Endothelial cell (in vitro differentiated cells): ENCODE measurements at places on chromosomes 11 and 22. TPM values are rescaled to one million over a fixed set of nuclear protein-coding genes. Genes with fewer than 3 reads are reported as not detected.
A peak's percentile ranks its signal among the peaks of the same experiment; 100 is the strongest.

GRCh38 chr11:70630816-70631623 lies 232.7 kb downstream of the CTTN start:
- peaks cover 16% of the 10 kb centered on the region for H3K4me1 ChIP-seq
- H3K4me3 ChIP-seq, result no peak overlapping the region
- no peak overlapping the region for H3K27ac ChIP-seq
- no peaks in the 10 kb centered on the region for H3K36me3 ChIP-seq

GRCh38 chr11:130163346-130164220 lies 4.0 kb downstream of the ST14 start:
- peaks cover 4% of the 10 kb centered on the region for H3K36me3 ChIP-seq
- H3K4me3 ChIP-seq, result no peak overlapping the region
- no peak overlapping the region for H3K27ac ChIP-seq
- H3K27me3 ChIP-seq, result peaks cover 19% of the 10 kb centered on the region
- DNase-seq, result no peak

The LRRC32 gene
- total RNA-seq, result 22.0 TPM

DNA sequence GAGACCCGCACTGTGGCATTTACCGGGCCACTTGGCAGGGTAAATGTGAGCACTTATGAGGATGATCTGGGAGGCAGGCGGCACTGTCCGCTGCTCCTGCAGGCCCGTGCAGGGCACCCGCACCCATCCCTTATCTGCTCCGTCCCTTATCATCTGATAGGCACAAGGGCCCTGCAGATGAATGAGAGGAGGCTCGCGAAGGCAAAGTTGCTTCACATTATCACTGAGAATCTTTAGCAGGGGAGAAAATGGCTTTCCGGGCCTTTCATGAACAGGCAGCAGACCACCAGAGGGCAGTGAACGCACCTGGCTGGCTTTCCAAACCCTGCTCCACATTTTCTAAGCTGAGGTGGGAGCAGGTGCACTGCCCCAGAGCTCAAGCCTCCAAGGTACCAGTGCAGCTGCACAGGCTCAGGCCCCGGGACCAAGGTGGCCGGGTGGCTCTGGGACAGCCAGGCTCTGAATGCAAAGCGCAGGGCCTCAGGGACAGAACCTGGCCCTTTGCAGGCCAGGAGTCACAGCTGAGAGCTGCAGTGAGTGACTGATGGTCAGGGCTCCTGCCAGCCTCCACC lies 165.6 kb downstream of the SHANK2 start:
- DNase-seq, result peak; percentile 62
- H3K4me1 ChIP-seq, result no peaks in the 10 kb centered on the region
- H3K27ac ChIP-seq, result no peak overlapping the region
- no peak overlapping the region for H3K4me3 ChIP-seq

DNA sequence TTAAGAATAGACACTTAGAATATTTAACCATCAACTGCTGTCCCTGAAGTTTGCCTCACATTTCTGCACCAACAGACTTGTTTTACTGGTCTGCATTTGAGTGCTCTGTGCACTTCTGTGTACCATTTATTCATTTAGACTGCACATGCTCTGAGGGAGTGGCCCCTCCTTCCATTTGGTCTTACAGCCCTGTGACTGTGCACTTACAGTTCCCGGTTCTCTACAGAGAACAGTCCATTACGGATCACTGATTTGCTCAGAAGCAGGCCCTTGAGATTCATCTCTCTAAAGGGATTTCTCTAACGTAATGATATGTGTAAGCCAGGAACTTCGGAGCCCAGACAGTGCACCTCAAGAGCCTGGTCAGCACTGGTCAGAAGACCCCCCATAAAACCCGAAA lies 247.3 kb upstream of the BLID start:
- peaks cover 2% of the 10 kb centered on the region for H3K27me3 ChIP-seq
- H3K36me3 ChIP-seq, result no peaks in the 10 kb centered on the region
- H3K4me3 ChIP-seq, result no peak overlapping the region
- H3K27ac ChIP-seq, result no peak overlapping the region
- no peak for DNase-seq

The C22orf42 gene
- not detected for total RNA-seq

DNA sequence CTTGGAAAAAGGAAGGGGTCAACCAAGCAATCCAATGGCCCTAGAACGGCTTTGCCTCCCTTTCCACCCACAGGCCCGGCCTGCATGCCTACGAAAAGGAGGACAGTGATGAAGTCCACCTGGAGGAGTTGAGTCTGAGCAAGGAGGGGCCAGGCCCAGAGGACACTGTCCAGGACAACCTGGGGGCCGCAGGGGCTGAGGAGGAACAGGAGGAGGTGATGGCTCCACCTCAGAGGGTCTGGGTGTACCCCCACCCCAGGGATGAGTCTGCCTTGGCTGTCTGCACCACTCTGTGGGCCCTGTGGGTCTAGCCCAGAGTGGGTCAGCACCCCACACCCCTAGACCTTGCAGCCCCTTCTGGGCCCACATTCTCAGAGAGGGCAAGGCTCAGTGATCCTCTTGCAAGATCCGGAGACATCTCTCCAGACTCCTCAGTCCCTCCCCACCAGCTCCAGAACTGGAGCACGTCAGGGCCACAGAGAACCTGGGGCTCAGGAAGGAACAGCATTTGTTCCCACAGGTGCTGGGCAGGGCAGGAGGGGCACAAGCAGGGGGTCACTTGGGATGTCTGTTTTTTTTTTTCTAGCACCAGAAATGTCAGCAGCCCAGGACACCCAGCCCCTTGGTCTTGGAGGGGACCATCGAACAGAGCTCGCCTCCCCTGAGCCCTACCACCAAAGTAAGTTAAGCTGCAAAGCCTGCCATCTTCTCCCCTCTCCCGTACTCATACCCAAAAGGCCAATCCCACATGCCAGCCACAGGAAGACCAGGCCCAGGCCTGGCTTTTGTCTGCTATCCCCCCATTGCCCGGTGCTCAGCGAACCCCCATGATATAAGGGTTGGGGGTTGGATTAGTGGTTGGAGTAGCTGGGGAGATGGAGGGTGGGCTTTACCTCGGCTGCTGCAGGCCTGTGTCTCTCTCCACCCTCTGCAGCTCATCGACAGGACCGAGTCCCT lies 8.1 kb downstream of the PRR33 start:
- H3K36me3 ChIP-seq, result no peaks in the 10 kb centered on the region
- no peak for DNase-seq
- no peak overlapping the region for H3K4me3 ChIP-seq
- H3K27me3 ChIP-seq, result peaks cover 5% of the 10 kb centered on the region

The PACSIN3 gene
- 10.7 TPM for total RNA-seq

DNA sequence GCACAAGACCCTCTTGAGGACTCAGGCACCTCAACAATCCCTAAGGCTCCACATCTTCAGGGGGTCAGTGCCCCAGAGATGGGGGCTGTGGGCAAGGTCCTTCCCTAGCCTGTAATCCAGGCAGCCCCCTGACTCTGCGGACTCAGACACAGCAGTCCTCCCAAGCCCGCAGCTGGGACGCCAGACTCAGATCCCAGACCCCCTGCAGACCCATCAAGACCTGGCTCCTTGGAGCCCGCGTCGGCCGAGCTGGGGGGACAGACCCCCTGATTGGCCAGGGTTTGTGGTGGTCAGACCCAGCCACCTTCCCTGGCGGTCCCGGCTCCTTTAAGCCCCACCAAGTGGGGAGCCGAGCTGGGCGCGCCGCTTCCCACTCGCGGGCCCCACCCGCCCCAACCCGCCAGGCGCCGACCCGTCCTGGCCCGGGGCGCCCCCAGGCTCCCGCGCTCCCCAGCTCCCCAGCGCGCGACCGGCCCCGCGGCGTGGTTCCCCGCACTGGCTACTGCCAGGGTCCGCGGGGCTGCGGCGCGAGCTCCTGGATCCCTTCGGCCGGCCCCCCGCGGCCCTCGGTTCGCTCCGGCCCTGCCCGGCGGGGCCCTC lies 458 bp downstream of the OSBPL5 start:
- peaks cover 13% of the 10 kb centered on the region for H3K27me3 ChIP-seq
- no peak for DNase-seq
- H3K36me3 ChIP-seq, result no peaks in the 10 kb centered on the region
- H3K4me3 ChIP-seq, result peak overlapping the region; percentile 89
- H3K4me1 ChIP-seq, result peaks cover 15% of the 10 kb centered on the region

The OR2D3 gene
- not detected for total RNA-seq

- H3K4me3 ChIP-seq, result no peak overlapping the region
- no peak for DNase-seq
- H3K27me3 ChIP-seq, result no peaks in the 10 kb centered on the region
- no peaks in the 10 kb centered on the region for H3K4me1 ChIP-seq
- no peak overlapping the region for H3K27ac ChIP-seq
Measured at GRCh38 chr11:103147627-103148026, 38.4 kb downstream of the DYNC2H1 start.

DNA sequence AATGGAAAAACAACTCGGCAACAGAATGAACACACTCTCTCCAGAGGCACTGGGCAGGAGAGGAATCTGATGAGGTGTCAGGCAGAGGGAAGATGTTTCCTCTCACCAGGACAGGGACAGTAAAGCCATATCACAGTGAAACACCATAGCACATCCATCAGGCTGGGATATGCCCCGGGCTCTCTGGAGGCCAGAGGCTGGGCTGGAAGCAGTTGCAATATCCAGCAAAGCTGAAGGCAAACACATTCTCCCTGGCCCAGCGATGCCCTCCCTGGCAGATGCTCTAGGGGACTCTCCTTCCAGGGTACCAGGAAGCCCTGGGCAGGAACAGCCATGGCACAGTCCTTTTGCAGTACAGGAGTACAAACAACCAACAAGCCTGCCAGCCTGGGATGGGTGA lies 11.1 kb downstream of the RSPH14 start:
- no peak for DNase-seq
- peaks cover 7% of the 10 kb centered on the region for H3K27me3 ChIP-seq
- H3K36me3 ChIP-seq, result no peaks in the 10 kb centered on the region
- no peak overlapping the region for H3K4me3 ChIP-seq

- DNase-seq, result no peak
- H3K27ac ChIP-seq, result no peak overlapping the region
- H3K4me3 ChIP-seq, result no peak overlapping the region
- H3K36me3 ChIP-seq, result no peaks in the 10 kb centered on the region
- H3K4me1 ChIP-seq, result peaks cover 9% of the 10 kb centered on the region
Measured at GRCh38 chr11:117834838-117835443, 10.4 kb upstream of the FXYD2 start.
